AG10803 (cell line): ENCODE measurements at places on chromosomes 11 and 22.

DNA sequence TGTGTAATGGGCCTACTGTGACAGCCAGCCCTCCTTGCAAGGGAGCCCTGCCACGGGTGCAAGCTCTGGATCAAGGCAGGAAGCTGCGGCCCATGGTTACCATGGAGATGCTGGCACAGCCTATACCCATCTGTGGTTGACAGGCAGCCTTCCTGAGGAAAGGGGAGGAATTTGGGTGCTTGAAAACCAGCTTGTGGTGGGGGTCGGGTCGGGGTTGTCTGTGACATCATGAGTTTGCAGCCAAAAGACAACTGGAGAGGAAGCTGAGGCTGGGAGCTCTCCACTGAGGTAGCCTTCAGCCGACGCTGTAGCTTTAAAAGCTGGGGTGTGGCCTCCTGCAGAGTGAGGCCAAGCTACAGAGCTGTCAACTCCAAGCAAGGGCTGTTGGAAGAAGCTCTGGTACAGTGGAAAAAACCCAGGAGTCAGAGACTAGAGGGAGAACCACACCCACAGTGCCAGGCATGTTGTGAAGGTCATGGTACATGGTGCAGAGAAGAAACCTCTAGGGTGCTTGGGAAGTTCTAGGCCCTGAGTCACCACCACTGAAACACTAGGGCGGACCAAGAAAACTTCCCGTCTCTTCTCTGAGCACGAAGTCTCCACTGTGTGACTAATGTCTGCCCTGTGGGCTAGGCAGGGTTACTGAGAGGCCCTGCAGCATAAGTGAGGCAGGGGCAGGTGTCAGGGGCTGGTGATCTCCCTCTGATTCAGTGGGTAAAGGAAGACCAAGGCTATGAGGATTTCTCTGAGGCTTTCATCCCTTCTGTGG lies 10.8 kb upstream of the LDHA start:
- DNase-seq, result peak; percentile 99

DNA sequence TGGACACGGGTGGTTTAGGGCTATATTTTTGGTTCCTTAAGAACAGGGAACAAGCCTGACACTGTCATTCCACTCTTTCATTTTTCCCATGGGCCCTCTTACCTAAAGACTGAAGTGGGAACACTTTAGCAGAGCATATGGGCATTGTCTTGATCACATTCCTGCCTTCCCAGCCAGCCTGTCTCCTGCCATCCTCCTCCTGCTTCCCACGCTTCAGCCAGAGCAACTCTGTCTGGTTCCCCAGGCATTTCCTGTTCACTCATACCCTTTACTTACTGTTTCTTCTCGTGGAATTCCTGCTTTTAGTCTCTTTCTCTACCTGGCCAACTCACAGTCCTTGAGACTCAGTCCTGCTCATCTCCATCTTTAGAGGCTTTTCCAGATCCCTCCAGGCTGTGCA lies 22.8 kb downstream of the MRPL16 start:
- DNase-seq, result peak; percentile 82

DNA sequence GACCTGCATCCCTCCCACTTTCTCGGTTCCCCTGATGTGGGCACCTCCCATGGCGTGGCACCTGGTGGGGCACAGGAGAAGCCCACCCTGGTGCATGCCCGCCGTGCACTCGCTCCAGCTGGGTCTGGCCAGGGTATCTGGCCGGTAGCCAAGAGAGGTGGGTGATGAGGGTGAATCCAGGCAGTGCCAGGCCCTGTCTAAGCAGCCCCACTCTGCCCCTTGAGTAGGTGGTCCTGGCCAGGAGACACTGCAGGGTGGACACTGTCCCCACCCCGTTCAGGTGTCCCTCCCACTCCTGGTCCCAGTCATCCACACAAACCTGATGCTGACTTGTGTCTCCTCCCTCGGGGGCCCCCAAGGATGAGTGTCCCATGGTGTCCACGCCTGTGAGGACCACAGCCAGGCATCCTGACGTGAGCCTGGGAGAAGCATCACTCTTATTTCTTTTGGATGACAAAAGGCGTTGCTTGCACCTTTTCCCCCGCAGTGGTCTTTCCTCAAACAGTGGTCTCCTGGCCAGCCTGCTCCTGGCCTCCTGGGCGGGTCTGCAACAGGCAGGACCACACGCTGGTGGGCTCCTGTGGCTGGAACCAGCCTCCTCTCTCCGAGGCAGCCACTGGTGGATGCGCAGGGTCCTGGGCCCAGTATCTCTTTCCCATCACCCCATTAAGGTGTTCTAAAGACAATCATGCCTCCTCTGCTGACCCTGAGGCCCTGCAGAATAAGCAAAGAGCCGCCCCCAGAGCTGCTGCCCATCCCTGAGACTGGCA lies 922.3 kb downstream of the BRD1 start:
- DNase-seq, result no peak

DNA sequence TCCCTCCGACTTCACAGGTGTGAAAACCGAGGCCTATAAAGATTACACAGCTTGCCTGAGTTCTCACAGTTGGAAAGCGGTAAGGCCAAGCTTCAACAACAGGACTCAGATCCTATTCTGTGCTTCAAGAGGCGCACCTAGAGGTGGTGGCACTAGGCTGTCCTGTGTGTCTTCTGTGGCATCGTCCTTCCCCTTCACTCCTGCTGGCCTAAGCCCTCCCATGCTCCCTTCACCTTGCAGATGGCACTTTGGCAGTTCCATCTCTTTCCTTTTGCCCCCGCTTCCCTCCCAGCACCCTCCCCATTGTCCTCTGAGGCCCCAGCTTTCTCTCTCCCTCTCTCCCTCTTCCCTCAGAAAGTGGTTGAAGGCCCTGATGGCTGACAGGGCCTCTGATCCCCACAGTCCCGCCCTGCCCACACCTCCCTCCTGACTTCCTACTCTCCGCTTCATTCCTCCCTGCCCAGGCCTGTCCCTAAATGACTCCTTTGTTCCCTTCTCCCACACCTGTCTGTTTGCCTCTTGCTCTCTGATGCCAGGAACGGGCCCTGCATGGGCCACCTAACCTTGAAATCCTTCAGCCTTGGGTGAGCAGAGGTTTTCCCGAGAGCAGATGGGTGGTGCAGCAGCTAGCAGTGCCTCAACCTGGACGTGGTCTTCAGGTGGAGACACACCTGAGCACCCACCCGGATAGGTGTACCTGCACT lies 5.8 kb downstream of the TRIM29 start:
- DNase-seq, result no peak

DNA sequence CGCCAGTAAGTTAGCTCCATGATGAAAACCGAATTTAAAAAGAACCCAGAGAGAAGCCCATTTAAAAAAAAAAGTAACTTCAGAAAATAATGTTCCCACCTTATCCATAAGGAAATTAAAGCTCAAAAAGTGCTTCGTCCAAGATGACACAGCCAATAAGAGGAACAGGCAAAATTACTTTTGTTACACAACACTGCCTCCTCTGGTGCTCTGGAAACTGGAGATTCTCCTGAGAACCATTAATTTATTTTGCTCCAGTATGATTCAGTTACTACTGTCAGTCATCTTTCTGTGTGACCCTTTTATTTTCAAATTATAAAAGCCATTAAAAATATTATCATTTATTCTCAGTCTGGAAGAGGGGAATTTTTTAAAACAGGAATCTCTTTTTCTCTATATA lies 2.0 kb downstream of the IFT27 start:
- DNase-seq, result peak; percentile 54

- no peak for DNase-seq
Observed at GRCh38 chr11:22566293-22566692, 59.3 kb downstream of the FANCF start.

DNA sequence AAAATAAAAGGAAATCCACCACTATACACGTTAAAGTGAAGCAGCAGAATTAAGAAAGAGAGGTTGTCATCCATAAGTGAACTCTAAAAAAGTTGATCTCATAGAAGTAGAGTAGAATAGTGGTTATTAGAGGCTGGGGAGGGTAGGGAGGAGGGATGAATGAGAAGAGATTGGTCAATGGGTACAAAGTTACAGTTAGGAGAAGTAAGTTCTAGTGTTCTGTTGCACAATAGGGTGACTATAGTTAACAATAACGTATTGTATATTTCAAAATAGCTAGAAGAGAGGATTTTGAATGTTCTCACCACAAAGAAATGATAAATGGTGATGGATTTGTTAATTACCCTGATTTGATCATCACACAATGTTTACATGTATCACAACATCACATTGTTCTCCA lies 72.0 kb downstream of the CD82 start:
- DNase-seq, result no peak

GRCh38 chr22:40857309-40857855 lies 434 bp downstream of the XPNPEP3 start:
- no peak for DNase-seq

- peak; percentile 91 for DNase-seq
Observed at GRCh38 chr11:94574193-94574961, 7.2 kb downstream of the PIWIL4 start.

GRCh38 chr11:117271208-117271607 lies 19.9 kb upstream of the BACE1-AS start:
- DNase-seq, result no peak

- peak; percentile 51 for DNase-seq
Observed at GRCh38 chr11:63917692-63918506, 935 bp upstream of the RCOR2 start.

- no peak for DNase-seq
Observed at GRCh38 chr11:13052130-13052571, 43.0 kb downstream of the RASSF10 start.

DNA sequence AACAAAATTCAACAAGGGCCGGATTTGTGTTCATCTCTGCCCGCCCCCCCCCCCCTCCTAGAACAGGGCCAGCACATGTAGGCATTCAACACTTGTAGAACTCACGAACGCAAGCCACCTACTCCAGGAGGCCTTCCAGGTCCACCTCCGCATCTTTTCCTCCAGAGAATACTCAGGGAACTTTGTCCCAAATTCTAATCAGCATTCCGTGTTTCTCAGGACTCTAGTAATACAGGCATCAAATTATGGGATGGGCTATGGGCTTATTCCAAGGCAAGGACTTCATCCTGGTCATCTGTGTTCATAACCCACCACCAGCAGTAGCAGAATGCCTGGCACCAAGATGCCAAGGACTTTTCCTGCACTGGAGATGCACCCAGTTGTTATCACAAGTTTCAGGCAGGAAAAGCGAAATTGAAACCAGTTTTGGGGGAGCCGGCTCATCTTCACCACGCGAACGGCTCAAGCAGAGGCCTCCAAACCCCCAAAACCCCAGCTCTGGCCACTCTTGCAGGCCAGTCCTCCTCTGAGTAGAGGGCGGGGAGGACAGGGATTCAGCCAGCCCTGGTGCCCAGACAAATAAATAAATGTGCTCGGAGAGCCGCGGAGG lies 462 bp downstream of the UBE2L6 start:
- DNase-seq, result peak; percentile 6

DNA sequence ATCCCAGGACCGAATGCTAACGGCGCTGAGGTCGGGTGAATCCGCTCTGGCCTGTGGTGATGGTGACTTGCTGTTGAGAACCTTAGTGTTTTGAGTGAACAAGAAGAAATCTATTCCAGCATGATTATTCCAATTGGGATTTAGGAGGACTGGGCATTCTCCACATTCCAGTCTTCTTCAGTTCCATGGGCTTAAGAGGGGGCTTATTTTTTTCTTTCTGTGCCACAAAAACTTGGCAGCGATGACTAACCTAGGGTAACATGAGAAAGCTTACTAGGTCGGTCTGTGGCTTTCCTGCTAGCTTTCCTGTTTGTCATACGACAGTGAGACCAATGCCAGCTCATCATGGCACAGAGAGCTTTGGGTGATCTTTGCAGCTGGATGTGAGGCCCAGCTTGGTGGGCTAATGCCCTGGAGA lies 62.9 kb upstream of the ATXN10 start:
- peak; percentile 85 for DNase-seq

DNA sequence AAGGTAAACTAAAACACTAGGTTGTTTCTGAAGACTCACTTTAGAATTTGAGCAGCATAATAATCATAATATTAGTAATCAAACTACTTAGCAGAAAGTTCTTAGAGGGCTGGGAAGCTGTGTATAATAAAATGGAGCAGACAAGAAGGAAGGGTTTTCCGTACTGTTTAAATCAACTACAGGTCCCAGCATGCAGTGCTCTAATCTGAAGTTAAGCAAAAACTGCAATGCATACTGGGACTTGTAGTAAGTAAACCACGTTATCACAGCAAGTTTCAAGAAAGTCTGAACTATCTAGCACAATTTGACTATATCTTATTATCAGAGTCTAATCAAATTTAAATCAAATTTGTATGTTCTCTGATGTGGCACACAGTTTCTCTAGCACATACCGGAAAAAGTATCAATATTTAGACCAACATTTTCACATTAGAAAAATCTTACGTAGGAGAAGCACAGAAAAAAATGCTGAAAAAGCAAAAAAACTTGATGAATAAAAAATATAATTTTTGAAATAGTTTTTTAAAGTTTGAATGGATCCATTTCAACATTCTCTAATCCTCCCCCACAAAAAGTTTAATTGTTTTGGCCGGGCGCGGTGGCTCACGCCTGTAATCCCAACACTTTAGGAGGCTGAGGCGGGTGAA lies 8.2 kb downstream of the PHF21A start:
- DNase-seq, result peak; percentile 57

- no peak for DNase-seq
Observed at GRCh38 chr11:1667906-1668305, 29.1 kb upstream of the KRTAP5-6 start.

DNA sequence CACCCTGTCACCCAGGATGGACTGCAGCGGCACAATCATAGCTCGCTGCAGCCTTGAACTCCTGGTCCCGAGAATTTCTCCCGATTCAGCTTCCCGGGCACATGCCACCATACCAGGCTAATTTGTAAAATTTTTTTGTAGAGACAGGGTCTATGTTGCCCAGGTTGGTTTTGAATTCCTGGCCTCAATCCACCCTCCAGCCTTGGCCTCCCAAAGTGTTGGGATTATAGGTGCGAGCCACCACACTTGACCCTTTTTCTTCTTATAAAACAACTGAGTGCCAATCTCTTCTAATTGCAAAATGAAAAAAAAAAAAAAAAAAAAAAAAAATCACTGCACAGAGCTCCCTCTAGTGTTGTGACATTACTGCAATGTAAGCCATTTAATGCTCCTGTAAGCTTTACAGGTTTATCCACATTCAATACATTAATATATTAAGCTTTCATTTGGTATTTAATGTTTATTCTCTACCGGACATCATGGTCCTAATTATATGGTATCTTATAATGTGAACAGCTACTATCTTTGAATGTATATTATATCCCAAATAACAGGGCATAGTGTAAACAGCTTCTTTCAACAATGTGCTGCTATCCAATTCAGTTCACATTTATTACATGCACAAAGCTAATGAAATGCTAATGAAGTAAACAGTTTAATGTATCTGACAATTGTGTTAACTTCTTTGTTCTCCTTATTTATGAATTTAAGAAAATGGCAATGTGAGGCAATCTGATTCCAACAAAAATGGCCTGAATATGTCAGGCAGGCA lies 44.6 kb downstream of the COPB1 start:
- DNase-seq, result peak; percentile 31

DNA sequence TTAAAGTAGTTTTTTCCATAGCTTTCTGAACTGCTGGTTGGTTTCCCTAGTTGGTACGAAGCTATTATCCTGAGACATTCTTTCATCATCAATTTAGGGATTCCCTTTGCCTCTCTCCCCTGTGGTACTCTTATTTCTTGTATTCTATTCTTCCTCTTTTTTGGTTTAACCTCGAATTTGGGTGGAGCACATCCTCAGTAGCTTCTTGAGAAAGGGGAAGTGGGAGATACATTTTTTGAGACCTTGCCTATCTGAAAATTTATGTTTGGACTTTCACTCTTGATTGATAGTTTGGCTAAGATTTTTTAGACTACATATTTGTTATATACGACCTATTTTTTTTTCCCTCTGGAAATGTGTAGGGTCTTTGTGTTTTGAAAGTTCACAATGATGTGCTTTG lies 121.7 kb upstream of the ZBED5 start:
- no peak for DNase-seq
